Hippocampal formation (tissue), 2 donors: ENCODE measurements at places on chromosomes 11 and 22.

- DNase-seq: no peak
Measured at GRCh38 chr11:117223741-117224689, 7.9 kb downstream of the PCSK7 start.

DNA sequence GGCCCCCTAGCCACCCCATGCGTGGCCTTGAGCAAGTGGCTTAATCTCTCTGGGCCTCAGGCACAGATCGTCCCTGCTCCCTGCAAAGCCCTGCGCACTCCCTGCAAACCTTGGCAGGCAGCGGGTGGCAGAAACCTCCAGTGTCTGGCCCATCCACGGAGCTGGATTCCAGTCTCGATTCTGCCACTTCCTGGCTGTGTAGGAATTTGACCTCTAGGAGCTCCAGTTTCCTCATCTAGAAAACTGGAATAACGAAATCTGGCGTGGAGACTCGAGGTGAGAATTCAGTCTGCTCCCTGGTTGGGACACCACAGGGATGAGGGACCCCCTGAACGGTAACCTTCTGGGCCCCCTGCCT lies 186.9 kb downstream of the MN1 start:
- no peak for DNase-seq

DNA sequence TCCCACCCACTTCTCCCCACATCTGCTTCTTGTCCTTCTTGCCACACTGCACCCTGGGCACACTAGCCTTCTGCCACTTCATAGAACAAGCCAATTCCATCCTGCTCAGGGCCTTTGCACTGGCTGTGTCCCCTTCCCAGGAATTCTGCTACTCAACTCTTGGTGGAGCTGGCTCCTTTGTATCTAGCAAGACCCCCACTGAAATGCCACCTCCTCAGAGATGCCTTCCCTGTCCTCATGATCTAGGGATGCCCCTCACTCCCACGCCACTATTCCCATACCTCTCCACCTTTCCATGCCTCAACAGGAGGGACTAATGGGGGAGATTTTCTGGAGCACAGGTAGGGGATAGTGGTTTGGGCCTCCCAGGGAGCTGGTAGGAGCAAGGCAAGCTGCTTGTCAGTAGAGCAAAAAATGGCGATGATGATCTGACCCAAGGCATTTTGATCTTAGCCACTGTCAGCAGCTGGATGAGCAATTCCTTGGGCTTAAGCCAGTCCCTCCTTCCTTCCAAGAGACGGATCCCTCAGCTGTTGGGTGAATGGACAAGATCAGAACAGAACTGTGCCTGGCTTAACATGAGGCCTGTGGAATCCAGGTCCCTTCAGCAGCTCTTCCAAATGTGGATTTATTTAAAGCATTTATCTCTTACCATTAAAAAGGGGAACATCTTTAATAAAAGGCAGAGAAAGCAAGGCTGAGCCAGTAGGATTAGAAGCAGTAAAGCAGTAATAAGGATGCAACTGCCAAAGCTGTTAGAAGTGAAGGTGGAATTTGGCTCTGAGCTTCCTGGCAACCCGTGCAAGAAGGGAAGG lies 4.0 kb upstream of the PRDM11 start:
- DNase-seq: no peak

DNA sequence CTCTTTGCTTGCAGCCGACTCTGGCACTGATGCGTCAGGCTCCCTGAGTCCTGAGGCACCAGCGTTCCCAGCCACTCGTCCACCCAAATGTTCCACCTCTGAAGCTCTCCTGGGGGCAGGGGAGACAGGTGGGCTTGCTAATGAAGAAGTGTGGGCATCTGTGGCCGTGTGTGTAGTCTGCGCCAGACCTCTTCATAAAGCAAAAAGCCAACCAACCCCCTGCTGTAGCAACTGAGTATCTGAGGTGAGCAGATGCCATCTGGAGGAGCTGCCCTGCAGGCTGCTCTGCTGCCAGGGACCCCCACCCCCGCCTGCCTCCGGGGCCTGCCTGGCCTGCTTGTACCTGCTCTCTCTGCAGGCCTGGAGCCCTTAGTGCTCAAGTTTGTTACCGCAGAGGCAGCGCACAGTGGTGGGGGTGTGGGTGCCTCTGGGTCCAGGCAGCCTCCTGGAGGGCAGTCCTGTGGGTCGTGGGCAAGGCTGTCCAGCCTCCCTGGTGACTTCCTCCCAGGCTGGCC lies 272.5 kb downstream of the TBC1D22A start:
- DNase-seq: no peak

GRCh38 chr22:44801476-44801875 lies 49.1 kb downstream of the ARHGAP8 start:
- no peak for DNase-seq
